KBM-7 (cell line): ENCODE measurements at places on chromosomes 7 and 10.

DNA sequence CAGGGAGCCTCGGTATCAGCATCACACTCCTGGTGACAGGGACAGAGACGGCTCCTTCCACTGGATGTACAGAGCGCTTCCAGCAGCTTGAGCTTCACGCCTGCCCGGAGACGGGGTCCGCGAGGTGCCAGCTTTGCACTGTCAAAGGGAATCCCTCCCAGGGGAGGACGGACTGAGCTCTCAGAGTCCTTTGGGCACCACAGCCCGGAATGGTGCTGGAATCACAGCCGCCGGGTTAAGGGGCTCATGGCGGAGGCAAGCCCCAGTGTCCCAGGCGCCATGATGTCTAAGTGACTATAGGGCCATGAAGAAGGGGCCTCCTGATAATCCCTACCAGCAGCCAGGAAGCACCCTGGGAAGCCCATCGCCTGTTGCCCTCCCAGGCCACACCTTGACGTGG, 41.4 kb downstream of the PTPRN2 start:
- no peak for DNase-seq

- DNase-seq: no peak
Observed at GRCh38 chr10:50614444-50615137, 9.2 kb downstream of the SGMS1 start.

- no peak for DNase-seq
Observed at GRCh38 chr10:80277567-80278250, 11.7 kb downstream of the MAT1A start.

DNA sequence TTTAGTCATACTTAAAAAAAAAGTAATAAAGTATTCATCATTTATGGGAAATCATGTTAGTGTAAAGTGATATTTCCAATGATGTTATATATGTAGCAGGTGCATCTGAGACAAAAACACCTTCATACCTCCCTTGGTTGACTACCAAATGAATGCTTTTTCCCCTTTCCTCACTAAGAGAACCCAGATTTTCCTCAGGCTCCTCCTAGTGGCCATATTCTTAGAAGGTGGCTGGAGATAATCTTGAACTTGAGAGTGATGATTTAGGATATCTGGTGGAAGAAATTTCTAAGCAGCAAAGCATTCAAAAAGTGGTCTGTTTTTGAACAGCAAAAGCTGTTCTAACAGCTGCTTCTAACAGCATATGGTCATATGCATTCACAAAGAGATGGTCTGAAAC, 16.8 kb upstream of the DNAH11 start:
- peak; percentile 27 for DNase-seq

DNA sequence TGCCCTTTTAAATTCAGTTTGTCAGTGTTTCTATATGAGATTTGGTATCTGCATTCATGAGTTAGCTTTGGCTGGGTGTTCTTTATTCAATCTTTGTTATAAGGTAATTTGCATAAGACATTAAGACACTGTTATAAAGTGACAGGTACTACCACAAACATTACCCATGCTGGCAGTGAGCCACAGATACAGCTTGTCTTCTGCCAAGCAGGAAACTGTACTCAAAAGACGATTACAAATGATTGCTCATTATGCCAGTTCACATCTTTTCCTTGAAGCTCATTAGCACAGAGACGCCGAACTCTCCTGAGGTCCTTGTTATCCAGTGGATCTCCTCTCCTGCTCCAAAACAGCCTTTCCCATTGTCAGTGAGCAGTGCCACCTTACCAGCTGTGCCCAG, 30.4 kb downstream of the AMPH start:
- no peak for DNase-seq

DNA sequence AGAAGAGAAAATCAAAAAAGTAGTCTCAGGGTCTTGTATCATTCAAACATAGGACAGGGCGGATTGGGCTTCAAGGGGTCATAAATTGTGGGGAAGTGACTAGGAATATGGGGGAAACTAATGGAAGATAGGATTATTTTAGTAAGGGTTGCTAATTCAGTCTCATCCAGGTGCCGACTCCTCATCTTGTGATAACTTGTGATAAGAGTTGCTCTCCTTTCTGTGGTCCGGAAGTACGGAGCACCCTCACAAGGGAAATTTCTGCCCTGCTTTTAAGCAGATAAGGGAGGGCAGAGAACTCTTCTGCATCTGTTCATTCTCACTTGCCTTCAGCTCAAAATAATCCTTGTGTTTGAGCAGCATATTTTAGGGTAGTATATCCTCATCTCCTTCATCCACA, 436.4 kb upstream of the LRGUK start:
- DNase-seq: no peak
